Stimulated activated CD4-positive, alpha-beta T cell treated with anti-CD3 and anti-CD28 coated beads, TNF-alpha, amount 100 ng/mL, for 4 hours (primary cell): ENCODE measurements at places on chromosomes 13 and 19.

DNA sequence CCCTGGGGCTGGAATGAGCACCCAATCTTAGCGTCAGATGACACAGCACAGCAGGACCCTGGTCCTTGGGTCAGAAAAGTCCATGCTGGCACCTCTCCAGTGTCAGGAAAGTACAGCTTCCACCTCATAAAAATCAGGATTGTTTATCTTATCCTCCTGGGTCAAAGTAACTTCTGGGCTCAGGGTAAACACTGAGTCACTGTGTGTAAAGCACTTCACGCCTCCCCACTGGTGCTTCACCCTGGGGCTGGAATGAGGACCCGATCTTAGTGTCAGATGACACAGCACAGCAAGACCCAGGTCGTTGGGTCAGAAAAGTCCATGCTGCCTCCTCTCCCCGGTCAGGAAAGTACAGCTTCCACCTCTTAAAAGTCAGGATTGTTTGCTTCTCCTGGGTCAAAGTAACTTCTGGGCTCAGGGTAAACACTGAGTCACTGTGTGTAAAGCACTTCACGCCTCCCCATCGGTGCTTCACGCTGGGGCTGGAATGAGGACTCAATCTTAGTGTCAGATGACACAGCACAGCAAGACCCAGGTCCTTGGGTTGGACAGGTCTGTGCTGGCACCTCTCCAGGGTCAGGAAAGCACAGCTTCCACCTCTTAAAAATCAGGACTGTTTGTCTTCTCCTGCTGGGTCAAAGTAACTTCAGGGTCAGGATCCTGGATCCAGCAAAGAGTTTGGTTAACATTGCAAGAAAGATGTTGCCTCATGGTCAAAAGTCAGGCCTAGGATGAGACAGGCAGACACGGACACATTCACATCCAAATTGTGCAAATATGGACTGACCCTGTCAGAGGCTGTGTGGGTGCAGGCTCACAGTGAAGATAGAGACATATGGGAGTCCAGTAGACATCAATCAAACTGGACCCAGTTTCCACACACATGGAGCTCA, 39.2 kb upstream of the CYP2A7 start:
- DNase-seq = no peak

- no peak for DNase-seq
These were observed 1669.2 kb downstream of the PCDH9 start for GRCh38 chr13:65560936-65561335.

DNA sequence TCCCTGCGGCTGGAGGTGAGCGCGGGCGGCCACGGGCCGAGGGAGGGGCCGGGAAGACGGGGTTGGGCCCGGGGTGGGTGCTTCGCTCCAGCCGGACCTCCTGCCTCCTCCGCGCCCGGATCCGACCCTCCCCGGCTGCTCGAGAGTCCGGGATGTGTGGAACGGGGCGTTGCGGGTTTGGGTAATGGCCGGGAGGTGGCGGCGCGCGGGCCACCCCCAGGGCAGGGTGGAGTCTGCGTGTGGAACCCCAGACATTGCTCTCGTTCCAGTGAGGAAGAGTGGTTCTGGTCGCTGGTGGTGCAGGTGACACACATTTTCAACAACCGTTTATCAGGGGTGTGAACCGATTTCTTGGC, 38.8 kb downstream of the ARHGEF7 start:
- no peak for DNase-seq

- DNase-seq = no peak
These were observed 9.2 kb upstream of the ZNF627 start for GRCh38 chr19:11587975-11588631.

DNA sequence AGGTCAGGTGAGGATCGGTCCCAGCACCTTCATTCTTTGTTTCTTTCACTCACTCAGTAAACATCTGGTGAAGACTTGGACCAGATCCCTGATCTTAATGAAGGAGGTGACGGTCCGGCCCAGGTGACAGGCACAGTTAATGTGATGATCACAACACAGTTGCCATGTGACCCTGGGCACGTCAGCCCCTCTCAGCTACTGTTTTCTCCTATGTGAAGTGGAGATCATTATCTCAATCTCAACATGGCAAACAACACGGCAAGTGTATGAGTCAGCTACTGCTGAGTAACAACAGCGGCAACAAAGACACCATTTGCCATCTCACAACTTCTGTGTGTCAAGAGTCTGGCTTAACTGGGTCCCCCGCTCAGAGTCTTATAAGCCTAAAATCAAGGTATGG, 74.6 kb downstream of the GNG7 start:
- no peak for DNase-seq

GRCh38 chr13:42992764-42993122, 702 bp upstream of the EPSTI1 start:
- no peak for DNase-seq

- no peak for DNase-seq
These were observed 88.6 kb upstream of the MYCBP2 start for GRCh38 chr13:77415253-77416071.

- DNase-seq = no peak
These were observed 9.3 kb upstream of the MISP start for GRCh38 chr19:741506-742131.

DNA sequence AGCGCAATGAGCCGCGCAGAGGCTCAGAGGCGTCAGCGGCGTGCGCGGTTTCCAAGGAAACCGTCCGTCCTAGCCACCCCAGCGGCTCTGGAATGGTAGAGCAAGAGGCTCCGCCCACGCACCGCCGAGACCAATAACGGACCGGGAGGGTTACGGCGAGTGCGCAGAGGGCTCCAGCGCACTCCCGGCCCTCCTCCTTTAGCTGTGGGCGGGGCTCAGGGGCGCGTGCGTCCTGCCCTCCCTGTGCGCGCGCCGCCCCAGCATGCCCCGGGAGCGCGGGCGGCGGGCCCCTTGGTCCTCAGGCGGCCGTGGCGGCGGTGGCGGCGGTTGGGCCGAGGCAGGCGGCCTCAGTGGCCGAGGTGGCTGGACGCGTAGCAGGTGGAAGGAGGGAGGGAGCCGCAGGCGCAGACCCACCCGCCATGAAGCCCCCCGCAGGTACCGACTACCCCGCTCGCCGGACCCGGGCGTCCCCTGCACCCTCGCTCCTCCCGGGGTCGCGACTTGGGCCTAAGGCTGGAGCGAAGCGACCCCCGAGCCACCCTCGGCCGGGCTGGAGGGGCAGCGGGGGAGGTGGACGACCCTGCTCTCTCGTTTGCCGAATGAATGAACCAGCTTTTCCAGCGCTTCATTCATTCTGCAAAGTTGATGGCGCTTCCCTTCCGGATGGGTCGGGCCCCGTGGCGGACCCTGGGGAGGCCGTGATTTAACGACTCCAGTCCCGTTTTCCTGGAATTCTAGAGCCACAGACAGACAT, at the start of gene THOP1:
Gene THOP1, plus strand, starts transcription at position 260 of the 754 bp plus-strand sequence. Its CDS starts 160 bp downstream, at position 420.
- DNase-seq = peak; percentile 98
